Non-pigmented ciliary epithelial cell (primary cell): ENCODE measurements at places on chromosomes 1 and 21.

DNA sequence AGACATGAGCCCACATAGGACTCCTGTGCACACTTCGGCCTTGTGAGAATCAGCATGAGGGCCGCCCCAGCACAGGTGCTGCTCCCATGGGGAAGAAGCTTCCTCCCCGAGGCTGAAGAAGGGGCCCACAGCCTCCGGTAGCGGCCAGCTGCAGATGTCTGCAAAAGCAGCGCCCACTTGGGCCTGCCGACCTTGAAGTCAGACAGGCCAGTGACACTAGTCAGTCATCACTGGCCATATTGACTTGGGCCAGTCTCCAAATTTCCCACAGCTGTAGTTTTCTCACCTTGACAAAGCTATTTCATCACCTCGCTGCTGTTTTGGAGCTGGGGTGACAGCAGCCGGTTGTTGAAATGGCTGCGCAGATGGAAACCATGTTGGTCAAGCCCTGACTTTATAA lies 83.0 kb downstream of the RIPK4 start:
- no peak for DNase-seq

DNA sequence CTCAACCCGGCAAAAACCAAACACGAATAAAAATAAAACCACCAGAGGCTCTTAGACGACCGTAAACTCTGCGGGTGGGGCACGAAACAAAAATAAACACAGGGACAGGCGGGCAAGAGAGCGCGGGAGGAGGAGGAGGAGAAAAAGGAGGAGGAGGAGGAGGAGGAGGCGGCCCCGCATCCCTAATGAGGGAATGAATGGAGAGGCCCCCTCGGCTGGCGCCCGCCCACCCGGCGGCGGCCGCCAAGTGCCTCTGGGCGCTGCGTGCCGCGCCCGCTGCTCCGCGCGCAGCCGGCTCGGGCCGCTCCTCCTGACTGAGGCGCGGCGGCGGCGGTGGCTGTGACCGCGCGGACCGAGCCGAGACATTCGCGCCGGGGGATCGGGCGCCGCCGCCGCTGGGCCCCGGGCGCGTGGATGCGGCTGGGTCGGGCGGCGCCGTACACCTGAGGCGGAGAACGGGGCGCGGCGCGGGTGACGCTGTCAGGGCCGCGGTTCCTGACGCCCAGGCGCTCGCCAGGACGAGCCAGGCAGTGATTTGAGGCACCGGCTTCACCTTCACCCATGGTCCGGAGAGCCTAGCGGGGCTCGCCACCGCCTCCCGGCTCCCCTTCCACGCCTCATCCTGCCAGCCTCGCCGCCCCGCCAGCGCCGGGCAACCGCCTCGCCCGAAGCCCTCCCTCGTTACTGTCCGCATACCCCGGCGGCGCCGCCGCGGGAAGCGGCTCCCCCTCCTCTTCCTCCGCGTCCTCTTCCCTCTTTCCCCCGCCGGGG lies at the start of gene MARK1:
Gene MARK1 (plus strand): TSS at position 229 of the 771 bp plus-strand sequence. CDS start 687 bp downstream, outside the sequence.
- DNase-seq: no peak

DNA sequence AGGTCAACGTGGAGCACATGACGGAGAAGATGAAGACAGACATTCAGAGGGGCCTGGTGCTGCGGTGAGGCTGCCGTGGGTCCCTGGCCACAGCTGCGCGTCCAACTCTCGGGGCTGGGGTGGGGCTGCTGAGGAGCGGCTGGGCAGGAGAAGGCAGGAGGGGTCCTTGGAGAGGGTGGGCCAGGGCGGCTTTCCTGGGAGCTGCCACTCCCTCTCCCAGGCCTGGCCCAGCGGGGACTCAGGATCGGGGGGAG lies 14.4 kb downstream of the CFAP410 start:
- DNase-seq: no peak

- DNase-seq: no peak
These were observed 10.1 kb downstream of the RUNX3 start for GRCh38 chr1:24919791-24920532.

- peak; percentile 15 for DNase-seq
These were observed 117.0 kb downstream of the CD247 start for GRCh38 chr1:167401260-167401873.

- DNase-seq: no peak
These were observed 75.8 kb downstream of the FOXJ3 start for GRCh38 chr1:42259059-42259738.

- no peak for DNase-seq
These were observed 553.3 kb upstream of the ZRANB2 start for GRCh38 chr1:71634159-71634558.

GRCh38 chr1:17688217-17688810 lies 66.8 kb upstream of the ACTL8 start:
- no peak for DNase-seq

- DNase-seq: no peak
These were observed 9.4 kb upstream of the NEK2 start for GRCh38 chr1:211684791-211685190.

- peak; percentile 40 for DNase-seq
These were observed 167.2 kb downstream of the FMN2 start for GRCh38 chr1:240258910-240259309.

- no peak for DNase-seq
These were observed 69.2 kb downstream of the KLHDC7A start for GRCh38 chr1:18549906-18550305.

DNA sequence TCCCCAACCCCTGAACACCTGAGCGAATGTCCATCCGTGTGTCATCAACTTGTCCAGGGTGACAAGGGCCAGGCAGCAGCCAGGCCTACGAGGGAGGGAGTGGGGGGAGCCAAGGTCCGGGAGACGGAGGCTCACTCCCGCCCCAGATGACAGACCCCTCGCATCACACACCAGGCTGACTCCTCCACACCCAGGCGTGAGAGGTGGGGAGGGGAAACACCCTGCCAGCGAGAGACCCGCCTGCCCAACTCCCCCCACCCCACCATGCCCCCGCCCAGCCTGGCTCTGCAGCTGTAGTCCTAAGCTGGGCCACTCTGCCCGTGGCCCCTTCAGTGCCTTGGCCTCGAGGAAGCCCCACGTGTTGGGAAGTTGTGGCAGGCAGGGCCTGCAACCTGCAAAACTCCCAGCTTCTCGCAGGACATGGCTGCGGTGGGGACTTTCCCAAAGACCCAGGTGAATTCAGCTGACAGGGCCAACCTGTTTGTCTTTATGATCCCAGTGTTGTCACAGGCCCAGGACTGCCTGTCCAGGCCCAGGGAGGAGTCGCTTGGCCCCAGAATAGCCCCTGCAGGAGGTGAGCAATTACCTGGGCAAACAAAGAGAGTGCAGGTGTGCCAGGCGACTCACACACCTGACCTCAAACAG lies 62.9 kb downstream of the RIPK4 start:
- DNase-seq: no peak

- no peak for DNase-seq
These were observed 4.1 kb upstream of the PTPN7 start for GRCh38 chr1:202164271-202165037.

GRCh38 chr1:3886106-3886670 lies 13.9 kb downstream of the C1orf174 start:
- no peak for DNase-seq

DNA sequence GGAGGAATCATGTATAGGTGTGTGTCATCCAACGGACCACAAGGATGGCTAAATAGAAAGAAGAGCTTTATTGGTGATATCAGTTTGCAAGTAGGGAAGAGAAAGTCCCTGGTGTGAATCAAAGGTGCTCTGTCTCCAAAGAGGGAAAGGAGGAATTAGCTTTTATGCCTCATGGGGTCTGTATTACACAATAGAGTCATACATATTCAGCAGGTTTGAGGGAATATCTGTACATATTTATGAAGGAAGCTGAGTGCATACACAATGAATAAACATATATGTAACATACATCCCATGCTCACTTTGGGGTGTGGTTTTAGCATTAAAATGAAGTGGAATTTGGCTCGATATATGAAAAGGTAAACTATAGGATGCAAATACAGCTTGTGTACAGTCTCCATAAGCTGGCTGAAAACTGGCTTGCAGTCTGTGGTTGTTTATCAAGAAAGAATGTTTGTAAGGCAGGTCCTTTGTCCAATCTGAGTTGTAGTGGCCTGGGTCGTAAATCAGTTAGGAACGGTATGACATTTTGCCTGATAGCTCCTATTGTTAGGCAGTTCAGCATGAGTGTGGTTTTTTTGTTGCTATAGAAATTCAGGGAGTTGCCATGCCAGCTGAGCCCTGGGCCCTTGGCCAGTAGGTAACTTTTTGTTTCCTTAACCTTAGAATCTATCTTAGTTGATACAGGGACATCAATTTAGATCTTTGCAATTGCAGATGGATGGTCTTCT lies 198.0 kb upstream of the ZP4 start:
- no peak for DNase-seq

DNA sequence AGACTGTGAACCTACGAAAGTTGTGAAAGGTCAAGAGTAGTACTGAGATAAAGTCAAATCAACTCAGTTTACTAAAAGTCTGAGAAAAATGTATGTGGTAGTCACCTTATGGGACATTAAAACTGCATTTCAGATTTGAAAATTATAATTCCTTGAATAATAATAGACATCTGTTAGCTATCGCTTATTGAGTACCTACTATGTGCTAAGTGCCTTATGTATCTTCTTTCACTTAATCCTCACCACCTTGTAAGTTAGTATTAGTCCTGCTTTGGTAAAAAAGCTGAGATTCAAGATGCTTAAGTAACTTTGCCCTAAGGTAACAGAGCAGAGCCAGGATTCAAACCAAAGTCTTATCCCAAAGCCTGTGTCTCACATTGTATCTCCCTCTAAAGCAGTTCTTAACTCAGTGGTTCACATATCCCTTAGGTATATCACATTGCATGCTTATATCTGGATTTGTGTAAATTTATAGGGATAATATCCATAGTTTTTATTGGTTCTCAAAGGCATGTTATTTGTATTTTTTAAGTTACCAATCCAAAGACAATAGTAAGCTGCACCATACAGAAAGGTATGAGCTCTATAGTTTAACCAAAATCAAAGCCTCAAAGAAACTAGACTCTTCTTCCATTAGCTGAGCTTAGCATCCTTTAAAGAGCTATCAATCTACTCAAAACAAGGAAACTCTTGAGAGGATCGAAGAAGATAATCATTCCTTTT lies 865 bp downstream of the PIGC start:
- no peak for DNase-seq

- DNase-seq: no peak
These were observed 4.7 kb upstream of the TINAGL1 start for GRCh38 chr1:31571340-31572295.

DNA sequence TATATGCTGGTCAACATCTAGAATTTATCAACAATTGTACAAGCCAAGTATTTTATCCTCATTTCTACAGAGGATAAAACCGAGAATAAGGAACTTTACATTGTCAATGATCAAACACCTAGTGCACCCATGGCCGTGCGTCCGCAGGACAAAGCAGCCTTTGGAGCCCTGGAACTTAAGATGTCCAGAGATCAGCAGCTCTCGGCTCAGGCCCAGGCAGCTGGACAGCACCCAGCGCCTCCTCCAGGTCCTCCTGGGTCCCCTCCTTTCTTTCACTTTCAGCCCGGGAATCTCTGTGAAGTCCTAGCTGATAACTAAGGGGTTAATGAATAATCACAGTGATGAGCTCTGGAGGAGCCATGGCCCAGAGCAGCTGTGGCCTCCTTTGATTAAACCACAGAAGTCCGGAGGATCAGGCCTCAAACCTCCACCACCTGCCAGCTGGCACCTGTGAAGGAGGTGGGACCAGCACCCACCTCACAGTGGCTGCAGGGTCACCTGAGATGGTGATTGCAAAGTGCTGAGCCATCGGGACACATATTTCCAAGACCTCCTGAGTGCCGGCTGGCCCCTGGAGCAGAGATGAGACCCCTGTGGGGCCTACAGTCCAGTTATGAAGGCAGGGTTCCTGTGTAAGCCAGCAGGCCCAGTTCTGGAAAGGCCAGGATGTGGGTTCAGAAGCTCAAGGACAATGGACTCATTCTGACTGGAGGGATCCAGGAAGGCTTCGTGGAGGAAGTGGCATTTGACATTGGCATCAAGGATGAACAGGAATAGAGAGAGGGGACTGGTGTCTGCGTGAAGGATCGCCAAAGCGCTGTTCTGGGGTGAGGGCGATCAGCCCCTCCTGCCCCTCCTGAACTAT lies 11.6 kb upstream of the SAMD11 start:
- DNase-seq: no peak

GRCh38 chr1:184582411-184582810 lies 172.2 kb downstream of the EDEM3 start:
- no peak for DNase-seq

- no peak for DNase-seq
These were observed 17.1 kb downstream of the COL6A2 start for GRCh38 chr21:46114963-46115362.
